ENCODE measurements at places on chromosomes 7 and 10.

DNA sequence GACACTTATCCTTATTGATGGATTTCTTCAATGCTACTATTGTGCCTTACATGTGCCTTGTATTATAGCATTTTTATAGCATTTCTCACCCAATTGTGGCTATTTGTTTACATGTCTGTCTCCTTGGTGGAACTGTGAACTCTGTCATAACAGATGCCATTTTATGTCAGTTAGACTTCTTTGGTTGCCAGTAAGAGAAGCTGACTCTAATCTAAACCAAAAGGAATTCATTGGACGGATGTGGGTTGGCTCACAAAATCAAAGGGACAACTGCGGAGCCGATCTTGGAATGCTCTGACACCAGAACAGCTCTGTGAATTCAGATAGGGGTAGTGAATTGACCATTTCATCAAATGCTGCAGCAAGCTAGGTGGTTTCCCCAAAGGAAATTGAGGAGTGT lies 15.0 kb downstream of the GARIN1A start:
- DNase-seq = no peak

GRCh38 chr10:34705563-34705962 lies 109.5 kb downstream of the PARD3 start:
- DNase-seq = no peak

GRCh38 chr10:7181420-7181819 lies 229.4 kb downstream of the SFMBT2 start:
- DNase-seq = no peak

- peak; percentile 83 for DNase-seq
These were observed 11.1 kb downstream of the H2BK1 start for GRCh38 chr7:151198945-151199848.

- DNase-seq = no peak
These were observed 591.6 kb downstream of the SDK1 start for GRCh38 chr7:3892686-3893085.

DNA sequence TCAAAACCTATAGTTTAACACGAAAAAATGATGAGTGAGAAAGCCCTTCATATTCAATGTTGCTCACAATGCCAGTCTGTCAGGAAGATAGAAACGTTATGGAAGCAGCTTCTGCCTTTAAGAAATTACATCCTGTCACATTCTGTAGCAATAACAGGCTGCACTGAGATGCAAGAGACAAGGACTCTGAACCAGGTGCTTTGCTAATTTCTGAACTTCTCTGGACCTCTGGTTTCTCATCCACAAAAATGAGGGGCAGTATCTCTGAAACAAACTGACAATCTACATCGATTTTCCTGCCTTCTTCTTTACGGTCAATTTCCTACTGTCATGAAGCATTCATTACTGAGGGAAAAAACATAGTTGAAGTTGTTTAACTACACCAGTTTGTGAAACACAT lies 234.0 kb downstream of the SNX13 start:
- no peak for DNase-seq

DNA sequence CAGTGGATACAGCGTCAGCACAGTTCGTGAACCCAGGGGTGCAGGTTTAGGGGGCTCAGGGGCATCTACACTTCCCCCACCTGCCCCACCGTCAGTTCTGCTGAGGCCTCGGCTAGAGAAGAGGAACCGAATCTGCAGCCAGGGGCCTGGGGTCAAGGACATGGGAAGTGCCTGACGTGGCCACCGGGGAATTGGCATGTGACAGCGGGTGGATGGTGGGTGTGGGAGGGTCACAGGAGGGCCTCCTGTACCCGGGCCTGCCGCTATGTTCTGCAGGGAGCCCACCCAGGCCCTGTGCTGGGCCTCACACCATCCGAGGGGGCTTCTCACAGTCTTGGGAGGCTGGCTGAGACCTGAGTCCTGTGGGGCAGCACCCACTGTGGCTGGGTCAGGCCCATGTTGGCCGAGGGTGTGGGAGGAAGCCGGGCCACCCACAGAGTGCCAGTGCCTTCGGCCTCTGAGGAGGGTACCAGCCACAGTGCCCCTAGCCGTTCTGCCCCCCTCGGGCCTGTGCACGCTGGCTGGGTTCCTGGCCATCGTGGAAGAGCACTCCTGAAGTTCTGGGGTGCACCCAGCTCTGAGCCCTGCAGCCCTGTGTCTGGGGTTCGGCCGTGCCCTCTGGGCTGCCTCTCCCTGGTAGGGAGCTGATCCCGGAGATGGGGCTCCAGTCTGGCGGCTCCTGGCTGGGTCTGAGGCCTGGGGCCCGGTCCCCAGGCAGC lies 5.9 kb downstream of the TTYH3 start:
- DNase-seq = peak; percentile 73

DNA sequence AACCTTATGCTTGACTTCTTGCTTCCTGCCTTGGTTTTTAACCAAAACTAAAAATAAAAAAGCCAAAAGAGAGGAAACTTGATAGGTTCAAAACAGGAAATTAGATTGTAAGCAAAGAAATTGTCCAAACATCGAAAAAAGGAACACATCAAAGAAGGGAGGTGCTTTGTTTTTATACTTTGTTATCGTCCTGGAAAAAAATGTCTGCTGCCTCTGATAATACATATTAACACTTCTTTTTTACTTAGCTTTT lies 286.6 kb upstream of the C7orf33 start:
- no peak for DNase-seq

- DNase-seq = peak; percentile 72
These were observed 180.3 kb upstream of the GRB10 start for GRCh38 chr7:50962962-50963374.

DNA sequence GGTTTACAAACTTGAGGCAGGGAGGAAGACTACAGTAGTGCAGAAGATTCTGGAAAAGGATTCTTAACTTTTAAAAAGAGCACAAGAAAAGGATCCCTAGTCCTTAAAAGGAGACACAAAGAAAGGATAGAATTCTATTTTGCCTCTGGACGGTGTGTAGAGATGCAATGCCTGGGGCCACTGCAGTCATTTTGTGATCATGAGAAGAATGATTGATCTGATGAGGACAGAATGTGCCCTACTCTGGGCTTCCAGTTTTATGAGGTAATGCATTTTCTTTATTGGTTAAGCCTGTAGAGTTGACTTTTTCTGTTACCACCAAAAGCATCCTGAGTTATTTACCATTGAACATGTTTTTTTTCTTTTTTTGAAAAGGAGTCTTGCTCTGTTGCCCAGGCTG lies 28.3 kb upstream of the UCMA start:
- DNase-seq = no peak

GRCh38 chr10:93915598-93915997 lies 21.8 kb downstream of the SLC35G1 start:
- DNase-seq = no peak
